ENCODE measurements at places on chromosomes 4 and X. TPM values are rescaled to one million over a fixed set of nuclear protein-coding genes. Genes with fewer than 3 reads are reported as not detected.

GRCh38 chr4:85419103-85419502 is 55.8 kb upstream of the ARHGAP24 start:
- no peak overlapping the region for H3K4me3 ChIP-seq
- H3K27ac ChIP-seq, result no peak overlapping the region
- no peaks in the 10 kb centered on the region for H3K27me3 ChIP-seq
- H3K36me3 ChIP-seq, result no peaks in the 10 kb centered on the region

DNA sequence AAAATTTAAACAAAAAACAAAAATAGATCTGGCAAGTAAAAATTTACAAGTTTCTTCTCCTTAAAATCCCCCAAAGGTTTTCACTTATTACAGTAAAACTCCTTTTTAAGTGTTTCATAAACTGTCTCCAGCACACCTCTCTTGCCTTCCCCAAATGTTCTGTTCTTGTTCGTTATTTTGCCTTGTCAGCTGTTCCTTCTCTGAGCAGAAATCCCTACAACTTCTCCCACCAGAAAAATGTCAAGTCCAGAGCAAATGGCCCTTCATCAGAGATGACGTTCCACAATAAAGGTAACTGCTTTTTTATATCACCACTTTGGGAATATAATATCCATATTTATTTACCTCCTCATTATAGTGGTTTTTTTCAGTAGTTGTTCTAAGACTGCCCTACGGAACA is 432.1 kb downstream of the ADAM29 start:
- no peak overlapping the region for H3K4me3 ChIP-seq
- H3K27ac ChIP-seq, result no peak overlapping the region
- H3K36me3 ChIP-seq, result no peaks in the 10 kb centered on the region
- H3K4me1 ChIP-seq, result no peaks in the 10 kb centered on the region
- H3K27me3 ChIP-seq, result no peaks in the 10 kb centered on the region
- DNase-seq, result no peak

Gene PCDH18
- polyA plus RNA-seq, result 1.7 TPM

Gene DCAF8L2
- polyA plus RNA-seq, result not detected

Gene SSX7
- polyA plus RNA-seq, result not detected

- no peak for DNase-seq
- no peak overlapping the region for H3K27ac ChIP-seq
- H3K36me3 ChIP-seq, result no peaks in the 10 kb centered on the region
- no peak overlapping the region for H3K4me3 ChIP-seq
- H3K27me3 ChIP-seq, result no peaks in the 10 kb centered on the region
- no peaks in the 10 kb centered on the region for H3K4me1 ChIP-seq
Observed at GRCh38 chrX:96861661-96862060, 22.0 kb upstream of the RPA4 start.

Gene RHOXF1
- not detected for polyA plus RNA-seq

Gene CNGA1
- polyA plus RNA-seq, result 0.14 TPM

Gene NDP
- not detected for polyA plus RNA-seq

Gene NKX3-2
- not detected for polyA plus RNA-seq

Gene SMPX
- polyA plus RNA-seq, result not detected

DNA sequence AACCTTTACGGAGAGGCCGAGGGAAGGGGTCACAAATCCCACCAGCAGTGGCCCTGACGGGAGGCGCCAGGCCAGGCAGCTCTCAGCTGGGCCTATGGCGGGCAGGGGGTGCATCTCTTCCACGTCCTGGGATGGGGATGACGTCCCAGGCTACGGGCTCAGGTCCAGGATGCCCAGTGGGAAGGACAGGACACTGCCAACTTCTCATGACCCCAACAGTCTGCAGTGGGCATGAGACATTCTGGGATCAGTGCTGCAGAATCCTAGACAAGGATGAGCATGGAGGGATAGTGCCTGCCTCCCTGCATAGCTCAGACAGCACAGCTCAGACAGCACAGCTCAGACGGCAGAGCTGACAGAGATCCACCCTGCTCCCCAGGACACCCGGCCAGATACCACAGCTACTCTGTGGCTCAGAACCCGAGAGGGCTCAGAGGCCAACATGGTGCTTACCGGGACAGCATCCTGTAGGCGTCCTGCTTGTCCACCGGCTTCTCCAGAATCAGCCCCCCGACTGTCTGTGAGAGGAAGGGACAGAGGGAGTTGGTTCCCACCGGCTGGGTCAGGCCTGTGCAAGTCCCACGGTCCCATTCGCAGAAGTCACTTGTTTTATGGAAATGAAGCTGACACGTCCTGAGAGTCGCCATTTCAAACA is 17.3 kb downstream of the ASMTL start:
- peaks cover 36% of the 10 kb centered on the region for H3K36me3 ChIP-seq
- H3K4me3 ChIP-seq, result no peak overlapping the region
- no peaks in the 10 kb centered on the region for H3K27me3 ChIP-seq
- H3K4me1 ChIP-seq, result no peaks in the 10 kb centered on the region
- no peak for DNase-seq

Gene AMBN
- not detected for polyA plus RNA-seq

GRCh38 chrX:78063687-78064086 is 40.4 kb upstream of the PGK1 start:
- H3K4me3 ChIP-seq, result no peak overlapping the region
- no peaks in the 10 kb centered on the region for H3K27me3 ChIP-seq
- peaks cover 2% of the 10 kb centered on the region for H3K36me3 ChIP-seq

DNA sequence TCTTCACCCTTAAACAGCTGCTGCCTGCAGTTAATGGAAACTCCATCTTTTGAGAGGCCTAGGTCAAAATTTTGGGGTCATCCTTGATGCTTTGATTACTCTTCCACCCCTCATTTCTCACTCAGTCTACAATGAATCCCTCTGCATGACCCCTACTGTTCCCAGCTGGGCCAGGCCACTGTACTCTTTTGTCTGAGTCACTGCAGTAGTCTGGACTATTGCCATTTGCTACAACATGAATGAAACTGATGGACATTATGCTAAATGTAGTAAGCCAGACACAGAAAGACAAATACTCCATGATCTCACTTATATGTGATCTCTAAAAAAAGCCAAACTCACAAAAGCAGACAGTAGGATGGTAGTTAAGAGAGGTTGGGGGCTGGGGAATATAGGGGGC is 28.3 kb downstream of the STK32B start:
- H3K27ac ChIP-seq, result no peak overlapping the region
- H3K4me1 ChIP-seq, result no peaks in the 10 kb centered on the region
- no peaks in the 10 kb centered on the region for H3K36me3 ChIP-seq

DNA sequence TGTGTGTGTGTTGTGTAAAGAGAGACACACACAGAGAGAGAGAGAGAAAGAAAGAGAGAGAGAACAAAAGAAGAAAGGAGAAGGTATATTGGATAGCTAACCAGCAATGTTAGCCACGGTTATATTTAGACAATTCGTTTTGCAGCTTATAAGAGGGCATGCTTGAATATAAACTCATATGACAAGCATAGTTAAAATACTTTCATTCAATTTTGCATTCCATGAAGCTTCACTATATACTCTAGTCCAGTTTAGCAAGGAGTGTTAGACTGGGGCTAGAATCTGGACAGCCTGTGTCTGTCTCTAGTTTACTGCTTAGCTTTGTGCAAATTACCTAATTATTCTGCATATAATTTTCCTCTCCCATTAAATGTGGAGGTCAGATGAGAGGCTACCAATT is 525.9 kb upstream of the ZFP42 start:
- no peak for DNase-seq
- no peaks in the 10 kb centered on the region for H3K4me1 ChIP-seq
- H3K4me3 ChIP-seq, result no peak overlapping the region
- H3K36me3 ChIP-seq, result no peaks in the 10 kb centered on the region
- no peak overlapping the region for H3K27ac ChIP-seq
- no peaks in the 10 kb centered on the region for H3K27me3 ChIP-seq

Gene TBCK
- 7.6 TPM for polyA plus RNA-seq
